ENCODE measurements at places on chromosomes 7 and 10. TPM values are rescaled to one million over a fixed set of nuclear protein-coding genes. Genes with fewer than 3 reads are reported as not detected.

NEUROG3 gene
- not detected for total RNA-seq

DNA sequence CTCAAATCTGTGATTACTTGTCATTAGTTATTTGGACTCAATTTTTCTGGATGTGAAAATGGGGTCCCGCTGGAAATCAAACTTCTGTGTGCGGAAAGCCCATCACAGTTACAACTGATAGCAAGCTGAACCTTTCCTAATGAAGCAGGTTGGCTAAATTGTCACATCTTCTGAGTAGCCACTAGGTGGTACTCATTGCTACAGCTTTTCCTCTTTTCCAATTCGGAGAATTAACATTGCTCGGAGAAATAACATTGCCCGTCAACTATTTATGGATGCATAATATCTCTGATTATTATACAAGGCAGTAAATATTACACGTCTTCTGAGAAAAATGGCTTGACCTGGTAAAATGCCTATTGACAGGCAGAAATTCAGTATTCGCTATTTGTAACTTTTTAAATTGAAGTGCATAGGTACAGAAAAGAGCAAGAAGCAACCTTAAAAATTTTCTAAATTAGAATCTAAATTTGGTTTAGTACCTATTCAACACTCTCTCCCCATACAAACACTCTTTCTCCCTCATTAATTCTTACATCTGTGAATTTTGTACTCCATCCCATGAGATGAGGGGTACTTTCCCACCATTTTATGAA lies 17.3 kb upstream of the BLOC1S2 start:
- no peak for DNase-seq

DNA sequence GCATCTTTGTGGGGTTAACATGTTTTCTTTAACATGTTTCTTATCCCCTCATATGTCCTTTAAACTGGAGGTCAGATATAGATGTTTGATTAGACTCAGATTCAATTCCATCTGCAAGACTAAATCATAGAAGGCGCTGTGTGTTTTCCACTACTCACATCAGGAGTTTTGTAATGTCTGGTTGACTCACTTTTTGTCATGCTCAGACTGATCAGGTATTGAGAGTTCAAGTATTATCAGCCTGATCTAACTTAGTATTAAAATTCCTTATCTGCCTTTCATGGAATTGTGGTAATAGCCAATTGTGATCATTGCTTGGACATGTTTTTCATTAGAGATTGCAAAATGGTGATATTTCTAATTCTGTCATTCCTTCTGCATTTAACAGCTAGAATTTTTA lies 30.2 kb downstream of the ENTPD7 start:
- no peak for DNase-seq

MOSPD3 gene
- total RNA-seq, result 8.9 TPM

ASIC3 gene
- total RNA-seq, result 2.2 TPM

- no peak for DNase-seq
Observed at GRCh38 chr10:93075369-93076221, 1.9 kb downstream of the CYP26A1 start.

GRCh38 chr10:10844251-10844650 lies 173.4 kb upstream of the CELF2 start:
- no peak for DNase-seq

DNA sequence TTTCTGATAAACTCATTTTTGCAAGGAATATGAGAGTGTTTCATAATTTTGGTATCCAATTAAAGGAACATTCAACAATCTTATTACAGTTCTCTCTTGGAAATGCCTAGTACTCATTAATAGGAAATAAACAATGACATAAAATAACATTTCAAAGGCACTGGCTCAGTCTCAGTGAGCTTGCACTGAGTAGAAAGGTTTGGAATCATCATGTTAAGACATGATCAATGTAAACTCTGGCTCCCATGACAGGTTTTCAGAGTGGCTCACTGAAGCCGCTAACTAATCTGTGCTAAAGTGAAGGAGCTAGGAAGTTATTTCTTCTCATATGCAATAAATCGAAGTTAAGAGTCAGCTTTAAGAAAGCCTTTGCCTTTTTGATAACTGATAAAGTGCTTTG lies 203.3 kb upstream of the HGF start:
- no peak for DNase-seq

Measured in omental fat pad (tissue), 4 donors.